ENCODE measurements at places on chromosomes 4 and X. TPM values are rescaled to one million over a fixed set of nuclear protein-coding genes. Genes with fewer than 3 reads are reported as not detected.

MAGEB2 gene
- total RNA-seq = not detected

FDCSP gene
- total RNA-seq = not detected

AFM gene
- not detected for total RNA-seq

NCAPG gene
- 26.7 TPM for total RNA-seq

WDFY3 gene
- total RNA-seq = 59.7 TPM

YIPF7 gene
- total RNA-seq = not detected

SATL1 gene
- total RNA-seq = not detected

FHIP1A gene
- 0.18 TPM for total RNA-seq

IL13RA1 gene
- 35.6 TPM for total RNA-seq

CTAG1A gene
- total RNA-seq = not detected

STK26 gene
- total RNA-seq = 0.28 TPM

HS6ST2 gene
- not detected for total RNA-seq

GPAT3 gene
- total RNA-seq = 5.3 TPM

PGAM4 gene
- total RNA-seq = not detected

LRCH2 gene
- 8.1 TPM for total RNA-seq

ART3 gene
- not detected for total RNA-seq

ADGRA3 gene
- 30.3 TPM for total RNA-seq

TLL1 gene
- not detected for total RNA-seq

GRCh38 chr4:25938787-25939186, 24.8 kb downstream of the SMIM20 start:
- peak; percentile 77 for DNase-seq

GRCh38 chr4:76772498-76773106, 125.3 kb downstream of the SOWAHB start:
- DNase-seq = peak; percentile 87

- no peak for DNase-seq
Observed at GRCh38 chr4:54548098-54548620, 109.6 kb upstream of the KIT start.

DNA sequence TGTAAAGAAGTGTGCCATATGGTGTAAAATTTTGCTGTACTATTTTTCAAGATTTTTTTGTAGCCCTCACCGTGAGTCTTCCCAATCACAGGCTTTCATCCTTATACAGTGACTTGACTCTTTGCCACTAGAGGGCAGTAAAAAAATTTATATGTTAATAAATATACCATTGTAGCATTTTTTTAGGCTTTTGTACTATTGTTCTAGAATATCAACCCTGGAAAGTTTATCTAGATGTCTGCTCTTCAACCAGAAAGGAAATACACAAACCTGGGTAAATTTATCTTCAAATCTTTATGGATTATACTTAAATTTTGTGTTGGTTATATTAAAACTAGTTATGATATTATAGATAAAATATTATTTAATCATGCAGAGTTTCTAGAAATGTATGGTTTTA, 235.3 kb downstream of the TENM3 start:
- peak; percentile 59 for DNase-seq

GRCh38 chrX:5051831-5052491, 1176.7 kb downstream of the NLGN4X start:
- no peak for DNase-seq

GRCh38 chr4:139025841-139026240, 10.3 kb downstream of the NOCT start:
- peak; percentile 28 for DNase-seq

DNA sequence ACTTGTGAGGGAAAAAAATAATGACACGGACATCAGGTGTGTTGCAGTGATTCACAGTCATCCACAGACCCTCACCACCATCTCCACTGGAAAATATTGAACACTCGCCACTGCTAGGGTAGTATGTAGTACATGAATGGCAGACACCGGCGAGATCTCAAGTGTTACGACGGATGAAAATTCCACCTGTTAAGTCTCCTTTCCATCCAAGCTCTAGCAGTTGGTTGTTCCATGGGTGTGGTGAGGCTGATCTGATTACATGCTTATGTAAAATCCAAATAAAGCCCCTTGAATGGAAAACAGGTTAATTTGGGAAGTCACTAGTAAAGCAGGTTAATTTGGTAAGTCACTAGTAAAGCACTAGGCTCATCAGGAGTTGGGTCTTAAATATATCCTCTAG, 1.1 kb upstream of the ARMCX4 start:
- no peak for DNase-seq

GRCh38 chr4:184168406-184169019, 49.2 kb downstream of the ENPP6 start:
- peak; percentile 47 for DNase-seq

DNA sequence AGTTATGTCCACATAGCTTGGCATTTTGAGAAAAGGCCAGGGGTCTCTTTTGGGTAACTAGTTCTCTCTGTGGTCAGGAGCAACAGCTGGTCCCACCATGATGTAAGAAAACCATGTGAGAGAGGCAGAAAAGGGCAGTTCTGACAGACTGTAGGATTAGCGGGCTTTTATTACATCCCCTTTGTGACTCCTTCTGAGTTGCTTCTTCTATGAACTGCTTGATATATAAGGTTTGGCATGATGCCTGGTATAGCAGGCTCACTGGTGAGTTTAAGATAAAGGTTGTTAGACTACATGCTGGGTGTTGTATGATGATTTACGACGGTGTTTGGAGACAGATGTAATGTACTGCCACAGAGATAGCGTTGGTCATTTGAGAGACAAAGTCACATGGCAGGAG, 2308.1 kb upstream of the AGA start:
- peak; percentile 51 for DNase-seq

GRCh38 chr4:139084804-139085093, 69.2 kb downstream of the NOCT start:
- DNase-seq = no peak

DNA sequence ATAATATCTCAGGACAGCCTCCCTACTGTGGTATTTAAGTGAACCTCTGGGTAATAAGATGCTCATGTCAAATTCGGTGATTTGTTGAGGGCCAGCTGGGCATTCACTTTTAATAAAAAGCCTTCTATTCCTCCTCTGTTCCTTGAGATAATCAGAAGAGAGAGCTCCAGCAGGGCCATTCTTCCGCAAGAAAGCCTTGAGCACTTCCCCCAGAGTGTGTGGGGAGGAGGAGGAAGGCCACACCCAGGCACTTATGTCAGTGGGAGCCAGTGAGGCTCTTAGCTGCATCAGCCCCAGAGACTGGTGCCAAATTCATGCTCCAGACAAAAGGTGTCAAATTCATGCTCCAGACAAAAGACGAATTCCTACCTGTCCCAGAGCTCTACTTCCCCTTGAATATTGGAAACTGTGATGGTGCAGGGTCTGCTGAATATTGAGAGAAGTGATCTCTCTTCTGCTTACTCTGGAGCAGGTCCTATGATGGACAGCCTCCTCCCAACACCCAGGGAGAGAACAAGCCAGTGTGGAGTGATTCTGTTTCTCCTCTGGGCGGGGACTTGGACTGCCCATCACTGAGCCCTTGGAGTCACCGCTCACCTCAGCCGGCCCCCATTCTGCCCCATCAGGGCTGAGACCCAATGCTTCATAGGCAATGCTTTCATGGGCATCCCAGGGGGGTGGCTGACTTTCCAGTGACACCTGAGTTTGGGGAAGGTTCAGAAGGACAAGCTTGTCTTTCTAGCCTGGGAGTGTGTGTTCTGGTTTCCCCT, 68.1 kb downstream of the FHDC1 start:
- no peak for DNase-seq

GRCh38 chrX:41963348-41963747, 40.0 kb upstream of the CASK start:
- DNase-seq = no peak

GRCh38 chrX:134324359-134324758, 87.4 kb downstream of the CCDC160 start:
- DNase-seq = no peak

GRCh38 chr4:172996571-172997216, 171.9 kb upstream of the GALNT7 start:
- DNase-seq = peak; percentile 91

DNA sequence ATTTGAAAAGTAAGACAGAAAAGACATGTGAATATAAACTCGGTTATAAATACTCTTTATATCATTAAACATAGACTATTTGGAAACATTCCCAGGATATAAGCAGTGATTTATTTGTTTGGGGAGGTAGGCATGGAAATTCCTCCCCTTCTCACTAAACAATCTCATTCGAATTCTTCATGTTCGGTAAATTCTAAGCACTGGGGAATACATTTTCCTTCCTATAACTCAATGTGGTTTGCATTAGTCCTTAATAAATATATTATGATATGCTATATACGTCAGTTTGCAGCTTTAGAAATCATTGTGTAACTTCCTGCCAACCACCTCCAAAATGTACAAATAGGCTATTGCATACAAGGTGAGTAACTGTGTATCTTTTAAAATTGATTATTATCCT, 99.6 kb downstream of the UGT8 start:
- DNase-seq = no peak

DNA sequence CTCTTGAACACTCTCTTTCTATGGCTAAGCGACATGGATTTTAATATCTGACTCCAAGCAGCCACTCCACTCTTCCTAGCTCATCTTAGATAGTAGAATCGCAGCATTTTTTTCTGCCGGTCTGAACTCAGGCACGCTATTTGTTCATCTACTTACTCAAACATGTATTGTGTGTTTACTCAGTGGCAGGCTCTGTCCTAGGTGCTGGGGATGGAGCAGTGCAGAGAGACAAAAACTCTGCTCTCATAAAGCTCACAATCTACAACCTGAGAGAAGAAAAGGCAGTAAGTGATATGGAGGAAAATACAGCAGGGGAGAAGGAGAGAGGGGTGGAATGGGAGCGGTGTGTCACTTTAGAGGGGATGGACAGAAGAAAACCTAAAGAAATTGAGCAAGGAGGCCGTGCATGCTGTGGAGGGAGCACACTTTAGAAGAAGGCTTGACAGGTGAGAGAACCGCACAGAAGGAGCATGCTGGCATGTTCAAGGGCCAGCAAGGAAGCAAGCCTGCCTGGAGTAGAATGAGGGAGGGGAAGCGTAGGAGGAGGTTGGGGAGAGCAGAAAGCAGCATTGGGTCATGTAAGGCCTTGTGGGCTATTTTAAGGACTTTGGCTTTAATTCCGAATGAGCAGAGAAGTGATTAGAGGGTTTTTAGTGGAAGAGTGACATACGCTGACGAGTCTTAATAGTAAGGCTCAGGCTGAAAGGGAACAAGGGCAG, 132.0 kb downstream of the ANK2 start:
- DNase-seq = no peak

DNA sequence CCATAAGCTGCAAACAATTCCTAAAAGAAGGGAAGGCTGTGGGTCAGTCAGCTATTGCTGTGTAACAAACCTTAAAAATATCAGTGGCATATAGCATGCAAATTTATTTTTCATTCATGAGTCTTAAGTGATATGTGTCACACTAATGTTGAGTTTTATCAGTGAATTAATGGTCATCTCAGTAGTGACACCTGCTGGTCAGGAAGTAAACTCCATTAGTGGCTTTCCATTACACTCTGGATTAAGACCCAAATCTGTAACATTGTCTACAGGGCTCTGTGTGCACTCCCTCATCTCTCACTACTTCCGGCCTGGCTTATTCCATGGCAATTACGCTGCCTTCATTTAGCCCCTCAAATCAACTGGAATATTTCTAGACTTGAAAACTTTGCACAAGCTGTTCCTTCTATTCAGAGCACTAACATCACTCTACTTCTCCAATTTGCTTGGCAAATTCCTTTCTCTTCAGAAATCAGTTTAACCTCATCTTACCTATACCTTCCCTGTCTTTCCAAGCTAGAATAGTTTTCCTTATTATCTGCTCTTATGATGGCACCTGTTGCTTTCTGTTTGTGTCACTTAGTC, 217.3 kb upstream of the TAPT1 start:
- DNase-seq = peak; percentile 52

GRCh38 chrX:139287155-139287924, 243.2 kb upstream of the F9 start:
- DNase-seq = no peak

GRCh38 chr4:48047421-48047844, 30.9 kb downstream of the NIPAL1 start:
- DNase-seq = no peak

DNA sequence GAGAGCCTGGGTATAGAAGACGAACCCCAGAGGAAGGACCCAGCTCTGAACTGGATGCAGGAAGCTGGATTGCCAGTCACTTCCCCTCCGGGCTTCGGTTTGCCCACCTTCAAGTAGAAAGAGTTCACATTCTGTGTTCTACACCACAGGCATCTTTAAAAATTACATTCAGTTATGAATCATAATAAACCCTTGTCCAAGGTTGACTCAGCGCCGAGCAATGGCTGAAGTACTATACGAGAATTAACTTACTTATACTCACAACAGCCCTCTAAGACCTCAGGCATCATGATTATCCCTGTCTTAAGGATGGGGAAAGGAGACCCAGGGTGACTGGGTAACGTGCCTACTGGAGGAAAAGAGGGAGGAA, 72.5 kb downstream of the EVC2 start:
- peak; percentile 87 for DNase-seq

DNA sequence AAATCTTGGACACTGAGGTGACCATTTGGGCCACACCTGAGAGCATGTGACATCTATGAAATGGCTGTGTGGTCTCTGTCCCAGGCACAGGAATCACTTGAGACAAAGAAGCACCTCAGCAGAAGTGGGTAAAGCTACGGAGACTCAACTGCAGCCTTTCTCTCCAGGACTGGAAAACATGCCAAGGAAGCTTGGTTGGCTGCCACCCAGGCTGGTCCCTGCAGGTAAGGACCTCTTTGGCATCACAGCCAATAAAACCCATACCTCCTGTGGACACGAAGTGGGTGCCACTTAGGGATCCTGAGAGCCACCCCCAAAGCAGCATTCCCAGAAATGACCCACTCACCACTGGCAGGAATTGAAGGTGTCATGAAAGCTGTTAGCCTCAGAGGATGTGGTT, 74.6 kb downstream of the LEF1 start:
- DNase-seq = no peak

DNA sequence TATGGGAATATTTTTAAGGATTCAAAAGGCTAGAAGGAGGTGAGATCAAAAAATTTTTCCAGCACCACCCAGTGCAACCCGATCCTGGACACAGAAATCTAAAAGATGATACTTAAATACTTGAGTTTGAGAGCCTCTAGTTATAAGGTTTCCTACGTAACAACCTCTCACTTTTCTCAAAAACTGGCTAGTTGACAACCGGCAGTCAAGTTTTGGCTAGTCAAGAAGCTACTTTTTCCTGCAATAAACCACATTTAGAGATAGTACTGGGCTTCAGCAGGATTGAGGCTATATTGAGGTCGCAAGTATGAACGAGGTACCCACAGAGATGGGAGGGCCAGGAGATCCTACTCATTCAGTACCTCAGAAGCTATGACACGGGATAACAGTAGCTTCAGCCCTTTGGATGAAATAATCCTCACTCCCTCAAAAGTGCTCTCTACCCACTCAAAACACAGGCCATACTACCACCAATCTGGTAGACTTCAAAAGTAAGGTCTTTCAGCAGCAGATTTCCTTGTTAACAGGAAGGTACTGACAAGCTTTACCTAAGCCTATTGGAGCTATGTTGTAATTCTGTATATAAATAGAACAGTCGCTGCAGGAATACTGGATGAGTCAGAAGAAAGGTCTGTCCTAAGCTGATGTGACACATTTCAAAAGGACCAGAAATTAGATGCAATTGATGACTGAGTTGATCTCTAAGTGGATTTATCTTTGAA, 1.5 kb upstream of the TSPAN5 start:
- peak; percentile 58 for DNase-seq

GRCh38 chrX:25108481-25108880, 92.7 kb upstream of the ARX start:
- DNase-seq = no peak

All from IMR-90 (cell line).